ENCODE measurements at places on chromosomes 11 and 22.
A peak's percentile ranks its signal among the peaks of the same experiment; 100 is the strongest.

GRCh38 chr11:7079545-7080135 lies 9.2 kb upstream of the RBMXL2 start:
- no peak for DNase-seq

GRCh38 chr11:47317064-47317828 lies 35.3 kb downstream of the MYBPC3 start:
- no peak for DNase-seq

GRCh38 chr11:57392066-57392762 lies 1.8 kb upstream of the PRG2 start:
- DNase-seq: no peak

DNA sequence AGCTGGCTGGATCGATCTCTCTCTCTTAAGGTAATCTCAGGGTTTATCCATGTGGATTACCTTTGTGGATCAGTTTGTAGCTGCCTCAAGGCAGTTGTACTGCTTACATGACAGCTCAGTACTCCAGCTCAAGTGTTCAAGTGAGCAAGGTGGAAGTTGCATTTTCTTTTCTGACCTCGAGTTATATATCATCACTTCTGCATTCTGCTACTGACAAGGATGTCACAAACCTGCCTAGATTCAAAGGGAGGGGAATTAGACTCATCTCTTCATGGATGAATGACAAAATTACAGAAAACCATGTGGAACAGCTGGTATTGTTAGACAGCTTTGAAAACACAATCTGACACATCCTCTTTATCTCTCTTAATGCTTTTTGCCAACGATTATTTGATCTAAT lies 6.1 kb upstream of the TCN2 start:
- DNase-seq: no peak

DNA sequence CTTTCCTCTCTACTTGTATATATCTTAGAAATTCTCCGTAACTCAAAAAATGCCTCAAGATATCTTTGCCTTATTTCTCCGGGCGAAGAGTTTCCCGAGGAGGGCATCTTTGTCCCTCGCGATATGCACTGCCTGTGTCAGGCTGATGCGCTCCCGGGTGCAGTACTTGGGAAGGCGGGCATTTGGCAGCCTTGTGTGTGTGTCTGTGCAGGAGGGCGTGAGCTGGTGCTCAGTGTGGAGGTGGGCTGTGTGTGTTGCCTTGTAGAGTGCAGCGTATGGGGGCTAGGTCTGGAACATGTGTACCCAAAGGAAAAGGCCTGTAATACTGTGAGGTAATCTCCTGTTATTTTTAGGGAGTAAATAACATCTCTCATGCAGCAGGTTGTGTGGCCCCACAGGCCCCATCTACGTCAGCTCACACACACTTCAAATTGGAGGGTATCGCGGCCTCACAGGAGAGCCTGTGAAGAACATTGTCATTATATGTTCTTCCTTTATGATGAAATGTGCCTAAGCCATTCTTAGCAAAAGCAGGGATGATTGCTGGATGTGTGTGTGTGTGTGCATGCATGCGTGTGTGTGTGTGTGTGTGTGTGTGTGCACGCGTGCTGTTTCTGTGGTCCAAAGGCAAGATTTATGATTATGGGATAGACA lies 77.5 kb downstream of the KCNJ1 start:
- no peak for DNase-seq

DNA sequence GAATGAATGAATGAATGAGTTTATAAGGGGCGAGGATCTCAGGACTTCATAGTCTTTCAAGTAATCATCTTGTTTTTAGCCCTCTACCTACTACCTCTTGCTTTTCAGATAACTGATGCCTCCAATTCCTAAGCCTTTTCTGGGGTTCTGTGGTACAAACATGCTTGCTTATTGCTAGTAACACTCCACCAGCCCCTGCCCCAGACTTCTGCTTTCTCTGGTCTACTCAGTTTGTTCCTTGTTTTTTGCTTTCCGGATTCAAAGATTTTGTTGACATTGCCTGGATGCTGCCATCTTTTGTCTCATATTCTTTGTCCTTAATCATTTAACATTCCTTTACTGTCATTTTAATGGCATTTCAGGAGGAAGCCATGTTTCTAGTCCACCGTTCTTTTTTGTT lies 8.9 kb upstream of the TMEM9B start:
- no peak for DNase-seq

DNA sequence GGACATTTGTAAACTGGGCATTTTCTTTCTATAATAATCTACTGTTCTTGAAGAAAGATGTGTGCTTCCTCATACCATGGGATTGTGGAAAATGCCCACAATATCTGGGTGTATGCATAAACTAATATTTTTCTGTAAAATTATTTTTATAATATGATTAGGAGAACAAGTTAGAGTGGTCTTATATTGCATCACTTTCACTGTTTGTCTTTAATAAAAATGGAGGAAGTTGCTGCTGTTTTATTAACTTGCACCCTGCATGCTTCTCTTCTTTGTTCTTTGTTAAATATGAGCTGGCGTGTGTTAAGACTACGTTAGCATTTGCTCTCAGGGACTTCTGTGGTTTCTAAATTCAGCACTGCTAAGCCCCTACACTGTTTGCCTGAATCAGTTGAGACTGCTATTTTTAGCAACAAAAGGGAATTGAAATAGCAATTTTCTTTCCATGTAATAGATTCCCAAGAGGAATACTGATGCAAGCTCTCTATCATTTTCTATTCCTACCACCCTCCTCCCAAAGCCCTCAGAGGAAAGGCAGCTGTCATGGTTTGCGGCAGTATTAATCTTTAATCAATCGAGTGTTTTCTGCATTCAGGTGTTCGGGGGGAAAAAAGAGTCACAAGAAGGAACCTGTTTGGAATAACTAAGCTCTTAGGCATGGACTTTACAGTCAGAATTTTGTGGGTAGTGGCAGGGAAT lies 56.1 kb downstream of the HSD17B12 start:
- DNase-seq: peak; percentile 2

GRCh38 chr22:48185071-48186055 lies 1422.9 kb downstream of the TBC1D22A start:
- no peak for DNase-seq

- no peak for DNase-seq
Measured at GRCh38 chr11:85301895-85302678, 325.1 kb downstream of the DLG2 start.

GRCh38 chr11:100851584-100852152 lies 164.6 kb downstream of the ARHGAP42 start:
- no peak for DNase-seq

- no peak for DNase-seq
Measured at GRCh38 chr11:122714004-122714403, 58.5 kb downstream of the UBASH3B start.

DNA sequence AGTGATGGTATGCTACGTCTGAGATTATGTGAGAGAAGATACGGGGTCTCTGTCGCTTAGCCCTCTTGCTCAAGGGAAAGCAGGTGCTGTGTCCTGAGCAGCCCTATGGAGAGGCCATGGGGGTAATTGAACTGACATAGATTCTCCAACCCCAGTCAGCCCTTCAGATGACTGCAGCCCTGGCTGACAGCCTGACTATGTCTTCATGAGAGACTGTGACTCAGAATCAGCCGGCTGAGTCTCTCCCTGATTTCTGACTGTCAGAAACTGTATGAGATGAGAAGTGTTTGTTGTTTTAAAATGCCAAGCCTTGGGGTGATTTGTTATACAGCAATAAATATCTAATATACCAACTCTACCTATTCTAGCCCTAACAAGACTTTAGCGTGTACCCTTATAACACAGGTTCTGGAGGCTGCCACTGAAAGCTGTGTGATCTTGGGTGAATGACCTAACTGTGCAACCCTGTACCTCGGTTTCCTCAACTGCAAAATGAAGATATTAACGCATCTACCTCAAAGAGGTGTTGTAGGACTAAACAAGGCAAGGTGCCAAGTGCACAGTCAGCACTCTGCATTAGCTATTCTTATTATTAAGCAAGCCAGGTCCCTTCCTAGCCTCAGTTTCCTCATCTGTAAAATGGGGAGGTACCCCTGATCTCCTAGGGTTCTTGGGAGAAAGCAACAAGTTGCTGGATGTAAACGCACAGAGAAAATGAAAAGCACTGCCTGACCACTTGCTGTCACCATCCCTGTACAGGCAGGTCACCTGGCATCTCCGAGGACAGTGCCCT lies 24.9 kb downstream of the SLC43A1 start:
- peak; percentile 53 for DNase-seq

GRCh38 chr11:41459465-41460401 lies at the start of gene LRRC4C:
Gene LRRC4C, minus strand, starts transcription at chr11:41459652.
- no peak for DNase-seq

- peak; percentile 2 for DNase-seq
Measured at GRCh38 chr11:6418557-6419008, 311 bp downstream of the APBB1 start.

GRCh38 chr22:38079804-38080203 lies 4.2 kb downstream of the SLC16A8 start:
- DNase-seq: no peak

DNA sequence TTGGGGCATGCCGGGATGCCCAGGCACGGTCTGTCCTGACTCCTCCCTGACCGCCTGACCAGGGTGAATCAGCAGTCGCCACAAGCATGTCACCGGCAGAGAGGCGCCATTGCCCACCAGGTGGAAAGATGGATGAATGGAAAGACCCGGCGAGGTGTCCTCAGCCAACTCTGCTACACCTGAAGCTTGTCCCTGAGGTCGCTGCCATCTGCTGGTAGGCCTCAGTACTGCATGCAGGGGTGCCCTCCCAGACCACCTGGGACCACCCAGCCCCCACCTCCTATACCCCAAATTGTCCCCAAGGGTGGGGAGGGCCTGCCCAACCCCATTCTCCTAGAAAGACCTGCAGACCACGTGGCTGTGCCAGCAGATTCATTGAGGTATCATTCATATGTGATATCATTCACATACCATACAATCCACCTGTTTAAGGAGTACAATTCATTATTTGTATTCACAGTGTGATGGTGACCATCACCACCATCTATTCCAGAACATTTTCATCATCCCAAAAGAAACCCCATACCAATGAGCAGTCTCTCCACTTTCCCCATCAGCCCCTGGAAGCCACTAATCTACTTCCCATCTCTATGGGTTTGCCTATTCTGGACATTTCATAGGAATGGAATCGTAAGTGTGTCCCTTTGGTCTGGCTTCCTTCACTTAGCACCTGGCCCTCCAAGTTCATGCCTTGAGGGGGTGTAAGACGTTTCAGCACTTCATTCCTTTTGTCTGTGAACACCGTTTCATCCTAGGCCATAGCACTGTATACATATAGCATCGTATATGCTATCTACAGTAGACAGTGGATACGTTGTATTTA lies 17.5 kb downstream of the FGF3 start:
- peak; percentile 35 for DNase-seq

GRCh38 chr11:27013781-27014361 lies 20.0 kb downstream of the FIBIN start:
- DNase-seq: no peak

DNA sequence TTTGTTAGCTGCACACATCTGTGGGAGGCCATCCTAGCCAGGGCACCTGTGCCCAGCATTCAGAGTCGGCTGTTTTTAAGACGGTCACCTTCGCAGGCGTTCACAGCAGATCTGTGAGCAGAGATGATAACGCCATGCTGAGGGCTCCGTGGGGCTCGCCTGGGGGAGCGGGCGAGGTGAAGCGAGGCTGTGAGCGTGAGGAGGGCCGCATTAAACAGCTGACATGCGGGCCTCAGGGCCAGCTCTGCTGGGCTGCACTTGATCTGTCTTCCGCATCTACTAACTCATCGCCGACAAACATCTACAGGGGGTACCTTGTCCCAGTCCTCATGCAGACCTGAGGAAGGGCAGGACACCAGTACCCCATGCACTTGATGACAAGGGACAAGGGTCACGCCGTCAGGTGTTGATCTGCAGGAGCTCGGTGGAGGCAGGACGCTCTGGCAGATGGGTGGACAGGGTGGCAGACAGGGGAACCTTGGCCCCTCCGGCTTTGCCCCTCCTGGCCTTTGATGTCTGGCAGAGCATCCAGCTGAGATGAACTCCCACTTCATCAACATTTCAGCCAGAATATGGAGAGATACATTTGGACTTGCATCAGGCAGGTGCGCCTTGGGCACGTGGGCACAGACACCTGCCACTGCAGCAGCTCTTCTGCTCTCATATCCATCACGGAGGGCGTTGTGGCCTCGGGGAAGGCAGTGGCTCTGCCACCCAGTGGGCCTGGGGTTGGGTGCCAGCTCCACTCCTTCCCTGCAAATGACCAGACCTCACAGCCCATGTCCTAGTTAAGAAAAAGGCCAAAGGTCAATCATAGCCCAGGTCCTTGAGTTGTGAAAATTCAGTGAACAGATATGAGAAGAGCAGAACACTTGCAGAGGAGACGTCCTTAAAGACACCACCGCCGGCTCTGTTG lies 822.9 kb downstream of the BRD1 start:
- DNase-seq: no peak

GRCh38 chr22:49216579-49216978 lies 611.1 kb downstream of the BRD1 start:
- no peak for DNase-seq

- DNase-seq: no peak
Measured at GRCh38 chr22:37485395-37486223, 575 bp downstream of the MFNG start.

DNA sequence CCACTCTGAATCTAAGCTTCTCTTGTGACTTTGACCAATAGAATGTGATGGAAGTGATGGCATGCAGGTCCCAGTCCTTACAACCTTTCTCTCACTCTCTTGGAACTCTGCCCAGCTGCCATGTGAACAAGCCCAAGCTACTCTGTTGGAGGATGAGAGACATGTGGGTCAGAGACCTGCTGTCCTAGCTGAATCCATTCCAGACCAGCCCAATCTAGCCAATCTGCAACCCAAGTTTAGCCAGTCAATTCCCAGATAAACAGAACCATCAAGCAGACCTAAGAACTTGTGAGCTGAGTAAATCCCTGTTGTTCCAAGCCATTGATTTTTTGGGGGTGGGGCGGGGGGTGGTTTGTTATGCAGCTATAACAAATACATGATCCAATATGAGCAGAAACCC lies 69.2 kb upstream of the GRK3 start:
- DNase-seq: no peak

- no peak for DNase-seq
Measured at GRCh38 chr11:133833898-133834681, 11.2 kb downstream of the SPATA19 start.

- DNase-seq: peak; percentile 41
Measured at GRCh38 chr11:43987384-43988039, 45.1 kb downstream of the C11orf96 start.

Measured in ELR (cell line).